Fibroblast of mammary gland (primary cell): ENCODE measurements at places on chromosomes 12 and 14.

DNA sequence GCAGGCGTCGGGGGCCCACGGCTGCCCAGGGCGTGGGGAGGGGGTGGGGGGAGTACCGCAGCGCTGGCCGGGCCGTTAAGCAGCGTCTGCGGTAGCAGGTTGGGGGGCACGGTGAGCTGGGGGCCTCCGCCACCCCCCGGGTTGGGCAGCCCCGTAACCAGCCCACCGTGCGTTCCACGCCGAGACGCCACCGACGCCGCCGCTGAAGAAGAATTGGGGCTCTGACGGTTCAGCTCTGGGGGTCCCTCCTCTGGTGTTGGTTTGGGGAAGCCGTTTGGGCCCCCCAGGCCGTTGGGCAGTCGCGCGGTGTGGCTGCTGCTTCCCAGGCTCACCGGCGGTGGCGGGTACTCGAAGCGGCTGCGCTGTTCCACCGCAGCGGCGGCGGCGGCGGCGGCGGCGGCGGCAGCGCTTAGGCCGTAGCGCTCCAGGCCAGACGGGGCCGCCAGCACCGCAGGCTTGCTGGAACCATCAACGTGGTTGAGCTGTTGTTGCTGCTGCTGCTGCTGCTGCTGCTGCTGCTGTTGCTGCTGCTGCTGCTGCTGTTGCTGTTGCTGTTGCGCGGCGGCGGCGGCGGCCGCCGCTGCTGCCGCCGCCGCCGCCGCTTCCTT lies 1.5 kb downstream of the IRF2BPL start:
- peak; percentile 58 for DNase-seq

GRCh38 chr12:102197789-102198188 lies at the start of gene PMCH:
TSS of gene PMCH (minus strand) at chr12:102197833. CDS start at chr12:102197770, 63 bp downstream.
- peak; percentile 49 for DNase-seq

DNA sequence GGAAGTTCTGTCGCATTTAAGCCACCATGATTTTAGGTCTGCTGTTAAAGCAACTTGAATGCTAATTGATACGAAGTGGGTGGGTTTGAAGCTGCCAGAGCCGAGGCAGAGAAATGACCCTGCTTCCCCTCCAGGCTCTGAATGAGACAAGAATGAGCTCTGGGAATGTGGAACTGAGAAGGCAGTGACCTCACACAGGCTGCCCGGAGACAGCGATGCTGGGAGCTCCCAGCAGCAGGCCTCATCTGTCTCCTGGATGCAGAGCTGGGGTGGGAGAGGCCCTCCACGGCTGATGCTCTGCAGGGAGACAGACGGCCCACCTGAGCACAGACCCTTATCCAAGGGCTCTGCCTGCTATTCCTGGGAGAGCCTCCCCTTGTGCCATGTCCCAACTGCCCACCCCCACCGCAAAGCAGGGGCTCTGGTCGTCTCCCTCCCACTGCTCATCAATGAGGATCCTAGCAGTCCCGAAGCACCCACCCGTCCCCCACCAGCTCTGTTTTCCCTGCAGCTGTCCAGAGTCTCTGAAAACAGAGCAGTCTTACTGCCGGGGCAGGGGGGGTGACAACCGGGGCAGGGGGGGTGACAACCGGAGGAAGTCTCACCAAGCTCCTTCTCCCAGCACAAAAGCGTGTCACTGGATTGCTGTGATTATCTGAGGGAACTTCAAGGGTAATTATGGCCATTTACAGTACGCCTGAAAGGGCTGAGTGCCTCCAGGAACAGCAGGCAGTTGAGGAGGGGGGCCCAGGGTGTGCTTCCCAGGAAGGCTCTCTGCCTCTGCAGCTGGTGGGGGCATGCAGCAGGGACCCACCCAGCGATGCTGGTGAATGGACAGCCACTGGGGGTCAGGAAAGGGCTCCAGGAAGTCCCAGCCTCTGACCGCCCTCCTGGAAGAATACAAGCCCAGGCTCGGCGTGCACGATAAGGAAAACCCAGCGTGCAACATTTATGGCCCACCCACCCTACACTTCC lies 67.8 kb downstream of the CHGA start:
- DNase-seq, result no peak

DNA sequence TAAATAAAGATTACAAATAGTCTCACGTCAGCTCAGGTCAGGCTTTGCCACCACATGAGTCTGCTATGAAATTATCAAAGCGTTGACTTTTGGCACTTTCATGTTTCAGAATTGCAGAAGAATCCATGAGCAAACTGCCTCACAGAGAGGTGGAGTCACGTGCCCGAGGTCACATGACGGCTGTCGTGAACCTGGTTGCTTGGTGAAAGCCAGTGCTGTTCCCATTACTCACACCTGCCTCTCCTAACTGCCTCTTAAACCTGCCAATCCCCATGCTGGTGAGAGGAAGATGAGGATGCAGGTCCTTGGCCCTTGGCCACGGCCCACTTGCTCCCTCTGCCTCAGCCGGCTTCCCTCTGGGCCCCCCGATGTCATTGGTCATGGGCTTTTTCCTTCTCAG lies 272.7 kb downstream of the BCL11B start:
- no peak for DNase-seq

DNA sequence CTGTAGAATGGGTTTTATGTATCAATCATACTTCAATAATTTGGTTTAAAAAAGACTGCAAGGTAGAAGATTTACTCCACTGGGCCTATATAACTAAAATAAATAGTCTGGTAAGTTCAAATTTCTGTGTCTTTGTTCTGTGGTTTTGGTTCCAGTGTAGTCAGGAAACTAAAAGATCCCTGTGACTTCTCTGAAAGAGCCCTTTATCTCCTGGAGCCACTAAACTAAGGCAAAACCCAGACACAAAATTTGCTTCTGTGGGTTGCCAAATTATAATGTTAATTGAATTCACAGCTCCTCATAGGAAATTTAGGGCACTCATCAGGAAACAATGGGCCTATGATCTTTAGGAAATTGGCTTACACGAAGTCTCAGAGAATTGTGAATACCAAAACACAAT lies 1038.4 kb downstream of the GALC start:
- DNase-seq, result no peak

DNA sequence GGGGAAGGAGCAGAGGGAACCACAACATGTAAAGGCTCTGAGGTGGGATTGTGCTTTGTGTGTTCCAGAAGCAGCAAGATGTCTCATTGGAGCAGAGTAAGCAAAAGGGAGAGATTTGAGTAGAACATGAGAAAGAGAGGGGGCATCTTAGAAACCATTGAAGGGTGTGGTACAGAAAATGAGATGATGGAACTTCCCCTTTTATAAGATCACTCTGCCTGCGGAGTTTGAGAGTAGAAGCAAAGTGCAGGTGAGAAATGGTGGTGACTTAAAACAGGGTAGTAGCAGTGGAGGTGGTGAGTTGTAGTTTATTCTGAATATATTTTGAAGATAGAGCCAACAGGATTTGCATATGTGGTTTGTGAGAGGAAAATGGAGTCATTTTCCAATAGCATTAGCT lies 56.0 kb downstream of the FBXO34 start:
- DNase-seq, result no peak

DNA sequence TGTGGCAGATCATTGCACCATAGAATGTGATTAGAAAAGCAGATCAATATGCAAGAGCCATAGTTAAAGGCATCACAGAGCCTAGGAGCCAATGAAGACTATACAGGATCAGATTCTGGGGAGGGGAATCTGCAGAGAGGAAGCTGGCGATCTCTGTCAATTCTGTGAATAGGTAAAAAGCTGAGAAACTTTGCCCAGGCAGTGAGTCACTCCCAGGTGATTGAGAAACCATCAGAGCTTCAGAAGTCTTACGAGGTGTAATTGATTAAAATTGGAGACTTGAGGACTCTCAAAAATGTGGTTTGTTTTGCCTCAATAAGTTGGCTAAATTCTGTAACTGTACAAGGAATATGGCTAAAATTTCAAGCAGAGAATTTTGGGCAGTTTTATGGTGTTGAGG lies 41.7 kb upstream of the TSPAN11 start:
- DNase-seq, result no peak

DNA sequence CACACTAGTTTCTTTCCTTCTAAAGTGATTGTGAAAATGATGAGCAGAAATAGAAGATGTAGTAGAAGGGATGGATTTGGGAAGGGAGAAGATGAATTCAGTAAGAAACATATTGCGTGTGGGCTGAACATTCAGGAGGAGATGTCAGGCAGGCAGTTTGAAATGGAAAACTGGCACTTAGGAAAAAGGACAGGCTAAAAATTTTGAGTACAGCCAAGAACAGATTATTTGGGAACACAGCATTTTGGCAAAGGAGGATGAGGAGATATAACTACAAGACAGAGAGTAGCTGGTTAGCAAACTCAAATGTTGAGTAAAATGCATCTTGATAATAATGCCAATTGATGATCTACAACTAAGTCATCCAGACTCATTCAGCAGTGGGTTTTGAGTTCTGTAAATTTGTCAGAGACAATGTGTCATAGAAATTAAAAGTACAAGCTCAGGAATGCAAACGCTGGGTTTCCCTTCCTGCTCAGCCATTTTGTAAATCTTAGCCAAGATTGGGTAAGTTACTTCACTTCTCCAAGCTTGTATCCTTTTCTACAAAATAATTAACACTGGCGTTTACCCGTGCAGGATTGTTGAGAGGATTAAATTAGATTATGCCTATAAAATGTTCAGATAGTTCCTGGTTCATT lies 255.0 kb downstream of the NAV3 start:
- peak; percentile 86 for DNase-seq

DNA sequence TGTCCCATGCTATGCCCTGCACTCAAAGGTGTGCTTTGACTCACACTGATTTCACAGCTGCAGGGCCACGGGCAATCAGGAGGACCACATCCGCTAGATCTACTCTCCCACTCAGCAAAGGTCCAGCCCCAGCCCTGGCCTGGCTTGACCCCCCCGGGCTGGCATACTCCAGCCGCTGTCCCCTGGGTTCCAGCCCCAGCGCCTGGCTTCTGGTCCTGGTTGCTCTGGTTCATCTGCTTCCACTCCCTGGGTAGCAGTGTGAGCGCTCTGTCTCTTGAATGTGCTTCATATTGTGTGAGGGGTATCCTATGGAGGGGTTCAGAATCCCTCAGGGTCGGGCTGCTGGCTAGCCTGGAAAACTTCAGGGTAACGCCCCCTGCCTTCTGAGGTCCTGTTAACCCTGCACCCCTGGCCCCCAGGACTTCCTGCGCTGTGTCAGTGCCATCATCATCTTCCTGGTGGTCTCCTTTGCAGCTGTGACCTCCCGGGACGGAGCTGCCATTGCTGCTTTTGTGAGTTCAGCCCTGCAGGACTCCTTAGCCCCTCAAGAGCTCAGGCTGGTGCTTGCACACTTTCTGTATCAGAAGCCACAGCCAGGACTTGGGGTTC lies 1.9 kb downstream of the CMTM5 start:
- no peak for DNase-seq

DNA sequence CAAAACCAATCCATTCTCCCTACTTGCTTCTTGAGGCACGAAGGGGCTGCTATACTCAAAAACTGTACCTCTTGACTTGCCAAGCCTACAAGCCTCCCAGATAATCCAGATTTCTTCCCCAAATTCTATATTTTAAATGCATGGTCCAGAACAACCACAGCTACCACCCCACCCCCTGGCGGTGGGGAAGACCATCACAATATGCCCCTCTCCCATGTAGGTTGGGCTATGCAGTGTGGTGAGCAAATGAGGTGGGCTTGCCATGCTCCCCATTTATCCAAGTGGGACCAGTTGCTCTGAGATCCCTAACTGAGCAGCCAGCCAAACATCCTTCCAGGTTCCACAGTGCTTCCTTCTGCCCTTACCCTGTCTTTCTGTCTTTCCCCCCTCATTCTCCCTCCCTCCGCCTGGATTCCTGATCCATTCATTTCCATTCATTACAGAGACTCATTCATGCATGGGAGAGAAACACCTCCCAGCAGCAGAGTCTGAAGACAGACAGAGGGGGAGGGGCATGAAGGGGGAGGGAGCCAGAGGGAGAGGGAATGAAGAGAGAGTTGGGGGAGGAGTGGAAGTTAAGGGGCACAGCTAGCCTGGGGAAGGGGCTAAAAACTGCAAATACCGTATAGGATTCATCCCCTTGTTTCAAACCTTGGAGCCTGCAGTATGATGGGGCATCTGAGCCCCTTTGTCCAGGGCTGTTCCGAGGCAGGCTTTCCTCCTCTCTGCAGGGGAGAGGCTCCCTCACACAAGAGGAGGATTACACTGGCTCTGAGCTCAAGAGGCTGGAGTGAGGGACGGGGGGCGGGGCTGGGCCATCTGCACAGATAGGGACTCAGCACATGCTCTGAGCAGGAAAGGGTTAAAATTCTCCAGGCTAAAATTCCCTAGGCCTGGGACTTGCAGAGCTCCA lies 4.4 kb downstream of the ZNF219 start:
- no peak for DNase-seq

GRCh38 chr12:28089338-28089737 lies 100.9 kb upstream of the CCDC91 start:
- peak; percentile 52 for DNase-seq
